ENCODE measurements at places on chromosomes 11 and 22.

- DNase-seq = no peak
These were observed 55.2 kb downstream of the SYTL2 start for GRCh38 chr11:85755701-85756100.

DNA sequence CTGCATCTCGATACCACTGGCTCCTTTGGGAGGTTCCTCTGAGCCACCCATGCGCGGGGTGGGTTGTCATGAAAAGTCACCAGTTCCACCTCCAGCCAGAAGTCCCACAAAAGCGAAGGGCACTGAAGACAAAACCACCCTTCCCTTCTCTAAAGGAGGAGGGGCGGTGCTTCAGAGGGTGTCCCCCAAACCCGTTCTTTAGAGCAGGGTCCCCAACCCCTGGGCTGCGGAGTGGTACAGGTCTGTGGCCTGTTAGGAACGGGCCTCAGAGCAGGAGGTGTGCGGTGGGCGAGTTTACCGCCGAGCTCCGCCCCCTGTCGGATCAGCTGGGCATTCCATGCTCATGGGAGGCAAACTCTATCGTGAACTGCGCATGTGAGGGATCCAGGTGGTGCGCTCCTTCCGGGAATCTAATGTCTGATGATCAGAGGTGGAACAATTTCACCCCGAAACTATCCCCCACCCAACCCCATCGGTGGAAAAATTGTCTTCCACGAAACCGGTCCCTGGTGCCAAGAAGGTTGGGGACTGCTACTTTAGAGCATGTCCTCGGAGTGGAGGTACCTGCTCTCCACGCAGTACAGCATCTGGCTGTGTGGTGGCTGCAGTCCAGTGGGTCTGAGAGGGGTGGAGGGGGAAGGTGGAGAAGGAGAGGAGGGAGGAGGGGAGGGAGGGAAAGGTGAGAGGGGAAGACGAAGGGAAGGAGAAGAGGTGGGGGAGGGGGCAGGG is 72.9 kb upstream of the SEPTIN5 start:
- no peak for DNase-seq

DNA sequence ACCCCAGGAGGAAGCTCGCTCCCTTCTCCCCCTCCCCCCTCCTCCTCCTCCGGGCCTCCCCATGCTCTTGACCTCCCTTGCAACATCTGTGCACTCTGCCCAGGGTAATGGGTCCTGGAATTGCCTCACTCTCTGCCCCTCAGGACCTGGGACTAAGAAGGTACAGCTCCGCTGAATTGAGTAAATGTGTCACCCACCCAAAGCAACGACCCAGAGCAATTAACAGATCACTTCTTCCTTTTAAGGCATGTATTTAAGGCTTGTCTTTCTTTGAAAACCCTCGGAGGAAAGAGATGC is 15.1 kb downstream of the GDPD5 start:
- no peak for DNase-seq

GRCh38 chr22:46062971-46063631 is 86.1 kb upstream of the WNT7B start:
- no peak for DNase-seq

DNA sequence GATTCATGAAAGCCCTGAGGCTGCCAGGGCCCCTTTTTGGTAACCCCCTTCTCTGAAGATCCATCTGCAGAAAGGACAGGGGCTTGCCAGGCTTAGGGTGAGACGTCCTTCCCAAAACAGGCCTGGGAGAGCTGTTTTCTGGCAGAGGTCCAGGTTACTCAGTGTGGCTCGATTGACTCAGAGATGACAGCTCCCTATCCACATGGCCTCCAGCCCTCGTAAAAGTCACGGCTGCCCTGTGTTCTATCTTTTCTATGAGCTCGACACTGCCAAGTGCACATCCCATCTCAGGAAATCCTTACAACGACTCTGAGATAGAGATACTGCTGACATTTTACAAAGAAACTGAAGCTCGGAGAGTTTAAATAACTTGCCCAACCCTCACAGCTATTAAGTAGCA is 20.4 kb downstream of the ADAMTS8 start:
- peak; percentile 68 for DNase-seq

GRCh38 chr11:30454111-30454510 is 131.2 kb downstream of the ARL14EP start:
- no peak for DNase-seq

GRCh38 chr11:28043930-28044709 is 63.8 kb downstream of the KIF18A start:
- no peak for DNase-seq

DNA sequence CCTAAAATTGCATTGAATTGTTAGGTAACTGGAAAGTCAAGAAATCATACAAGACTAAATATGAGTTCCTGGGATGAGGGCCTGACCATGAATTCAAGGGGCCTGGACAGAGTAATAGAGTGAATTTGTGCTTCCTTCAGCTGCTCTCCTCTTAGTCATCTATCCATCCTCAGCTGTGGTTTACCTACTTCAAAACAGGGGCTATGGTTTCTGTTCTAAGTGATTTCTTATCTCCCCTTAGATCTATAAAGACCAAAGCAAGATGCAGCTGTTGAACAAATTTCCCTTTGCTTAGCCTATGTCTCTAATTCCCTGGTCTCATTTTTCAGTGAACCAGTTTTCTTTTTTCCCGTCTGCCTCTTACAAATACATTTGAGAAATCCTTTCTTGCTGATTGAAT is 428.5 kb downstream of the FAM181B start:
- peak; percentile 1 for DNase-seq

GRCh38 chr11:6202041-6202440 is 3.0 kb downstream of the OR52W1 start:
- DNase-seq = no peak

GRCh38 chr11:134266841-134267251 is 9.3 kb upstream of the GLB1L3 start:
- peak; percentile 86 for DNase-seq

- no peak for DNase-seq
These were observed 7.0 kb upstream of the KCNE3 start for GRCh38 chr11:74474316-74474715.

- DNase-seq = no peak
These were observed 24.2 kb downstream of the SULT4A1 start for GRCh38 chr22:43838161-43838560.

DNA sequence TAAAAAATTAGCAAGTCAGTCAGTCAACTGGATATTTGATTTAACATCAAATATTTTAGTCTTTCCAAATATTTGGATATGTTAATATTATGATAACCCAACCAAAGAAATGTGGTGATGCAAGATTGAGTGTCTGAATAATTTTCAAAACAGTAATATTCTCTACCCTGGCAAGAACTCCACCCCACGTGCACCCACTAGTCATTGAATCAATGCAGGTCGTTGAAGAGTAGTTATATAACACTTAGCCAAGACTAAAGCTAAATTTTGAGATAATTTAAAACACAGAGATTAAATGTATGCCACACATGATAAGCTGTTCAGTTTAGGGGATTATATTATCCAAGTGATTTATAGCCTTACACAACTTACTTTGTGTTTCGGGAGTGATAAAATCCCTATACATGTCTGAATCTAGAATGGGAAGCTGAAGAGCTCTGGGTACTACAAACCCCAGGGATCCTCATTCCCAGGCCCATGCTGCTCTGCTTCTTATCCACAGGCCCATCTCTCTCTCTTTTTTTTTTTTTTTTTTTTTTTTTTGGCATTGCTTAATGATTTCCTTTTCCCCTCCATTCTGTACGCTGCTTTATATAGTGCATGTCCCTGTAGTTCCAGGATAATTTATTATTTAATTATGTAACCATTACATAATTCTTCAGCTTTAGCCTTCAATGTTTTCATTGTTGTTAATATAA is 392.9 kb downstream of the NTM start:
- no peak for DNase-seq

- peak; percentile 93 for DNase-seq
These were observed 25.7 kb upstream of the CTR9 start for GRCh38 chr11:10725114-10725906.

DNA sequence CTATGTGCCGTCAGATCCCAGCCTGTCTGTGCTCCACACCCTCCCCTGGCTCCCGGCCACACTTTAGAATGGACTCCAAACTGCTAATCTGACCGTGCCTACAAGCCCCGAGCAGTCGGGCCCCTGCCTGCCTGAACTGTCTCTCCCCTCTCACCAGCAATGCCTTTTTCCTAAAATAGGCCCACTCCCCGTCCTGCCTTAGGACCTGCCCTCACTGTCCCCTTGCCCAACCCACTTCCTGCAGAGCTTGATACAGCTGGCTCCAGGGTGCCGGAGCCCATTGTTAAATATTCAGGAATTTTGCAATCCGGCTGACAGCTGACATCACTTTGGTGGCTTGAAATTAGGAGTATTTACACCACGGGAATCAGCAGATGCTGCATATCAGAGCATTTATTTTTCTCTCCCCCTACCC is 21.4 kb downstream of the MN1 start:
- DNase-seq = no peak

- no peak for DNase-seq
These were observed 105.4 kb upstream of the PITPNB start for GRCh38 chr22:28024422-28024888.

GRCh38 chr11:118956094-118956846 is at the start of gene UPK2:
UPK2 (plus strand) TSS chr11:118956298; CDS start chr11:118956351, 53 bp downstream.
- DNase-seq = peak; percentile 79

DNA sequence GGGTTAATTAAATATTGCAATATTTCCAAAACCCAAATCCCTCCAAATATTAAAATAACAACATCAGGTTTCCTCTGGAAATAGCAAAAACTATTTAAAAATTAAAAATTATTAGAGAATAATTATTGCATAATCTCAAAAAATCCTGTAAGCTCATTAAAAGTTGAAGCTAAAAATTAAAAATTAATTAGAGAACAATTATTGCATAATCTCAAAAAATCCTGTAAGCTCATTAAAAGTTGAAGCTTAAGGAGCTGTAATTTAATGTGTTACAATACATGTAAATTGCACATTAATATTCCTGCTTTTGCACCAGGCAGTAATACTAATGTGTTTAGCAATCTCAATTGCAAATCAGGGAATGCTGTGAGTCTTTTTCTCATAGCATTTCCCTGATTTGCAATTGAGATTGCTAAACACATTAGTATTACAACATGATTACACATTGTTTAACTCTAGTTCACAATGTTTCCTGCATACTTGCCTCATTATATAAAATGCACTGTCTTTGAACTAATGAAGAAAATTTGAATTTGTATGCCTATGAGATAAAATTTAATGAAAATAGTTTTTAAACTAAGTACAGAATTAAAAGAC is 247.7 kb downstream of the GUCY1A2 start:
- DNase-seq = no peak

GRCh38 chr11:101817581-101817980 is 97.2 kb upstream of the CEP126 start:
- no peak for DNase-seq

DNA sequence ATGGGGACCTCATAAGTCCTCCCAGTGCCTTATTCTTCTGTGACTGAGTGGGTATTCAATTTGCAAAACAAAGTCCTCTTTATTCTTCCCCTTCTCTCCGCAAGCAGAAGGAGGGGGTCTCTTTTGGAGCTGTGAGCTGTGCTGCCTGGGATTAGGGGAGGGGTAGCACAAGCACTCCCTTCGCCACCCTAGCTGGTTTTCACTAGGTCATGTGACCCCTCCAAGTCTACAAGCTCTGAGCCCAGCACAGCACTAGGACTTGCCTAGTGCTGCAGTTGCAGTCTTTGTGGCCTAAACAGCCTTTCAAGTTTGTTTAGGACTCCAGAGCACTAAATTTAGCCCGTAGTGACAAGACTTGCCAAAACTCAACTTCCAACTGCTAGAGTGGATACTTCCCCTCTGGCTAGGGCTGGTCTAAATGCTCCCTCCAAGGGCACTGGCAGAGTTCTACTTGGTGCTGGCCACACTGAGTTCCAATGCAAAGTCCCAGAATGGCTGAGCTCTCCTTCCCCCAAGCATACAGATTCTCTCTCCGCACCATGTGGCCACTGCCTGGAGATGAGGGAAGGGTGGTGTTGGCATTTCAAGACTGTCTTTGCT is 25.4 kb downstream of the TAF1D start:
- DNase-seq = no peak

DNA sequence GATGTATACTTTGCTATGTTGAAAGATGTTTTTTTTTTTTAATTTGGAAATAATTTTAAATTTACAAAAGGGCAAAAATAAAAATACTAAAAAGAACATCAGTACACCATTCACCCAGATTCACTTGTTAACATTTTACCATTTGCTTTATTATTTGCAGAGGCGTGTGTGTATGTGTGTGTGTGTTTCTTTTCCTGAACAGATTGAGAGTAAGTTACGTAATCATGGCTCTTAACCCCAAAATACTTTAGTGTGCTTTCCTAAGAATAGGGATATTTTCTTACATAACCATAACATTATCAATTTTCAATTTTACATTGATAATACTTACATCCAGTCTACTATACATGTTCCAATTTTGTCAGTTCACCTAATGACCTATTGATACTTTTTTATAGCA is 91.5 kb upstream of the HORMAD2 start:
- DNase-seq = no peak

DNA sequence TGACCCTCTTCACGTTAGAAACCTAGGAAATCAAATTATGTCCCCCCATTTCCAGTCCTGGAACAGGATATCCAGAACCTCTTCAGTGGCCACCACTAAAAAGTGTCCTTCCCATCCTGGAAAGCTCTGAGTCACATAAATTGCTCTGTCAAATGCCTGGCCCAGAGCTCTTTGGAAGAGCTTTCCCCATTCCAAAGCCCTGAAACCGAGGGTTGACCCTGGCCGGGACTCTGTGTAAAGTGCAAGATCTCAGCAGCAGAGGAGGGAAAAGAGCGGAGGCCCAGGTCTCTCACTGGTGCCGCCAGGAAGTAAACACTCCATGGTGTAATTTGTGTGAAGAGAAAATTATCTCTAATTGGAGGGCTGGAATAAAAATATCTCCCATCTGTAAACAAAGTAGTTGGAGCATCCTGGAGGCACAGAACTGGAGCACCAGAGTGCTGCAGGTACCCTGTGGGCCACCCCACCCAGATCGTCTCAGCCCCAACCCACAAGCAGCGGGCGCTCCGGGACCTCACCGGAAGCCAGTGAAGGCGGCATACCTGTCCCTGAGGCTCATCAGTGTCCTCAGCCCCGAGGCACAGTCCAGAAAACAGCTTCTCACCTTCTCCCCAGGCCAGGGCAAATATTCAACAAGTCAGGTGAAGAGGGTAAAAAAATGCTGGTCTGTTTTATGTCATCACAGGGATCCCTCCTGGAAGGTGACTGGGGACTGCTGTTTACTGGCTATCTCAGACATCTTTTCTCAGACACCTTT is 4.7 kb upstream of the JAM3 start:
- no peak for DNase-seq

GRCh38 chr11:62548545-62549335 is 2.1 kb upstream of the AHNAK start:
- no peak for DNase-seq

Measured in HT1080 (cell line).